Sigmoid colon (tissue), 7 donors: ENCODE measurements at places on chromosomes 12 and 14.

- no peak overlapping the region for H3K27ac ChIP-seq
- H3K4me3 ChIP-seq = no peak overlapping the region
- H3K36me3 ChIP-seq = no peaks in the 10 kb centered on the region
Measured at GRCh38 chr12:843609-844008, 91.2 kb downstream of the WNK1 start.

- DNase-seq = peak; percentile 57
- H3K27me3 ChIP-seq = peaks cover 36% of the 10 kb centered on the region
- no peaks in the 10 kb centered on the region for H3K4me1 ChIP-seq
- H3K36me3 ChIP-seq = no peaks in the 10 kb centered on the region
Measured at GRCh38 chr14:100906420-100906819, 2.9 kb upstream of the RTL1 start.

DNA sequence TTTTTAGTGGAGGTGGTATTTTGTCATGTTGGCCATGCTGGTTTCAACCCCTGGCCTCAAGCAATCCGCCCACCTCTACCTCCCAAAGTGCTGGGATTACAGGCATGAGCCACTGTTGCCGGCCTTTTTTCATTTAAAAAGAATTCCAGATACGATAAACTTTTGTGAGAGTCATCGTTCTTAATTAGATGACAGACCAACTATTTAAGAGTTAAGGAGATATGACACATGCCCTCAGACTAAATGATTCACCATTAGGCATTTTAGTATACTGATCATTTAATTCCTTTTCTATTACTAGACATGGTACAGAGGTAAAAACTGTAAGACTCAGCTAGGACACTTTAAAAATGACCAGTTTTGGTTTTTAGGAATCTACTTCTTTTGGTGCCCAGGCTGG is 2.4 kb downstream of the ANKRD13A start:
- no peak for DNase-seq
- no peaks in the 10 kb centered on the region for H3K36me3 ChIP-seq
- no peak overlapping the region for H3K4me3 ChIP-seq
- no peak overlapping the region for H3K27ac ChIP-seq
- no peaks in the 10 kb centered on the region for H3K27me3 ChIP-seq
- peaks cover 21% of the 10 kb centered on the region for H3K4me1 ChIP-seq

DNA sequence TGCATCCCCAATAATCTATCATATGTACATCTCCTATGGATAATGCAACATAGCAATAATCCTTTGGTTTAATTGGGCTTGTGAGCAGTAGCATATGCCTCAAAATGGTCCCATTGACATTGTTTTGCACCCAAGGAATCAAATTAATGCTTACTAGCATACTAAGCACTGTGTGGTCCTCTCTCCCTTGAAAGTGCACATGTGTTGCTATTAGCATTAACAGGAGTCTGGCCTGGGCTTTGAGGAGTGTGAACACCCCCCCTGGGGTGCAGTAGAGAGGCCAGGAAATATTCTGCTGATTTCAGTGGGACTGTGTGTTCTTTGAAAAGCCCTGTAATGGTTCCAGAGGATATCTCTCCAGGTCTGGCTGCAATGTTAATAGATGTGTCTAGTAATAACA is 1148.4 kb downstream of the VRK1 start:
- no peak for DNase-seq
- H3K27me3 ChIP-seq = no peaks in the 10 kb centered on the region
- no peaks in the 10 kb centered on the region for H3K36me3 ChIP-seq
- H3K4me3 ChIP-seq = no peak overlapping the region
- no peak overlapping the region for H3K27ac ChIP-seq

- H3K4me3 ChIP-seq = no peak overlapping the region
- DNase-seq = no peak
- H3K36me3 ChIP-seq = no peaks in the 10 kb centered on the region
- H3K27ac ChIP-seq = no peak overlapping the region
Measured at GRCh38 chr14:65536781-65537423, 124.4 kb downstream of the FUT8 start.

- H3K27me3 ChIP-seq = no peaks in the 10 kb centered on the region
- H3K4me1 ChIP-seq = peaks cover 20% of the 10 kb centered on the region
- no peak for DNase-seq
- H3K4me3 ChIP-seq = no peak overlapping the region
Measured at GRCh38 chr14:71692496-71692895, 239.7 kb upstream of the RGS6 start.

GRCh38 chr12:90989686-90990111 is 15.1 kb downstream of the EPYC start:
- H3K36me3 ChIP-seq = no peaks in the 10 kb centered on the region
- H3K27ac ChIP-seq = no peak overlapping the region
- no peak overlapping the region for H3K4me3 ChIP-seq
- H3K27me3 ChIP-seq = no peaks in the 10 kb centered on the region
- DNase-seq = no peak
